Colonic mucosa (tissue), 4 donors: ENCODE measurements at places on chromosomes 4 and X. TPM values are rescaled to one million over a fixed set of nuclear protein-coding genes. Genes with fewer than 3 reads are reported as not detected.

GRCh38 chr4:154485127-154485773 lies 6.3 kb downstream of the DCHS2 start:
- DNase-seq, result no peak

- no peak for DNase-seq
Measured at GRCh38 chr4:182145334-182145905, 97.8 kb upstream of the TENM3 start.

DNA sequence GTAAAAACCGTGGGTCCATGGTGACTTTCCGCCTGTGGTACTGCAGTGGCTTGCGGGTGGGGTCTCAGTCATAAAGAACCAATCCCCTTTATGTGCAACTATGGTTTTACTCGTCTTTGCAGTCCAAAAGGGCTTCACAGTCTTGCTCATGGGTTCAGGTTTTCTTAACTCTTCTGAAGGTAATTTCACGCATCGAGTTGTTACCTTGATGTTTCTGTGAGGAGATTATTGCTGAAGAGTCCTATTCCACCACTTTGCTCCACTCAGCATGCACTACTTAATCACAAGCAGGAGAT lies 41.5 kb downstream of the F8 start:
- DNase-seq, result no peak

SRPX gene
- 15.9 TPM for total RNA-seq

L1CAM gene
- 4.3 TPM for total RNA-seq

GRCh38 chr4:139872274-139872673 lies 206.7 kb downstream of the MGST2 start:
- DNase-seq, result no peak

DNA sequence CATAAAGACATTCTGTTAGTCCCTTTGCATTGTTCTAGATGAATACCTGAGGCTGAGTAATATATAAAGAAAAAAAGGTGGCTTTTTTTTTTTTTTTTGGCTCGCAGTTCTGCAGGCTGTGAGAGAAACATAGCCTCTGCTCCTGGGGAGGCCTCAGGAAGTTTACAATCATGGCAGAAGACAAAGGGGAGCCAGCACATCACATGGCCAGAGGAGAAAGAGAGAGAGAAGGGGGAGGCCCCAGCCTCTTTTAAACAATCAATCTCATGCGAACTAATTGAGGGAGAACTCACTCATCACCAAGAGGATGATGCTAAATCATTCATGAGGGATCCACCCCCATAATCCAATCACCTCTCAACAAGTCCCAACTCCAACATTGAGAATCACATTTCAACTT lies 364.0 kb upstream of the EPHA5 start:
- DNase-seq, result no peak

GRCh38 chrX:114675365-114675764 lies 91.5 kb downstream of the HTR2C start:
- no peak for DNase-seq

- DNase-seq, result peak; percentile 39
Measured at GRCh38 chr4:81465406-81466340, 6.0 kb downstream of the RASGEF1B start.

CLCN5 gene
- 10.0 TPM for total RNA-seq

ZNF41 gene
- 8.3 TPM for total RNA-seq
